ENCODE measurements at places on chromosomes 1 and 21. TPM values are rescaled to one million over a fixed set of nuclear protein-coding genes. Genes with fewer than 3 reads are reported as not detected.

GRCh38 chr1:10799726-10800125, 3.3 kb upstream of the CASZ1 start:
- DNase-seq = no peak

DNA sequence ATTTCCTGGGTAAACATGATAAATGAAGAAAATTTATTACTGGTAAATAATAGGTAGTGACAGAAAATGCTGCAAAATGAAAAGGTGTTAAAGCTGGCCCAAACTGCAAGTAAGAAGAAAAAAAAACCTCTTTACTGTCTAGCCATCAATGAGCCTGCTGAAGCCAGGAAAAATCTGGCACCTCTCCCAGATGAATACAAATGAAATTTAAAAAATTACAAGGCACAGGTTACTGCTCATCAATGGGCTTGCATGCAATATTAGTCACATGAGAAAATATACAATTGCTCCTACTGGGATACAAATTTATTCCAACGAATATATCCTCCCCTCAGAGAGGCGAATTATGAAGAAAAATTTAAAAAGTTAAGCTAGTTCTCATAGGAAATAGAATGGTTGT, 1422.5 kb downstream of the KCNT2 start:
- no peak for DNase-seq

- DNase-seq = no peak
Observed at GRCh38 chr1:26163684-26164035, 4.8 kb downstream of the FAM110D start.

DNA sequence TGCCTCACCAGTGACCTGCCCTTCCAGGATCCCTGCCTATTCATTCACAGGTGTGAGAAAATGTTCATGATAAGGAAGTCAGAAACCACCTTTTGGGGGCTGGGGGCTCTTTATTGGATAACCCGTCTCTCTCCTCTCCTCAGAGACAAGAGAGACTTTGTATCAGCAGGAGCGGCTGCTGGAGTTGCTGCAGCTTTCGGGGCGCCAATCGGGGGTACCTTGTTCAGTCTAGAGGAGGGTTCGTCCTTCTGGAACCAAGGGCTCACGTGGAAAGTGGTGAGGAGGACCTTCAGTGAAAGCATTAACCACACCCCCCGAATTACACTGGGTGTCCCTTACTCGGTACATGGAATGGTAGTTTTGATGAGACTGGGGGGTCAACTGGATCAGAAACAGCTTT, 20.6 kb downstream of the NPPA start:
- DNase-seq = no peak

DNA sequence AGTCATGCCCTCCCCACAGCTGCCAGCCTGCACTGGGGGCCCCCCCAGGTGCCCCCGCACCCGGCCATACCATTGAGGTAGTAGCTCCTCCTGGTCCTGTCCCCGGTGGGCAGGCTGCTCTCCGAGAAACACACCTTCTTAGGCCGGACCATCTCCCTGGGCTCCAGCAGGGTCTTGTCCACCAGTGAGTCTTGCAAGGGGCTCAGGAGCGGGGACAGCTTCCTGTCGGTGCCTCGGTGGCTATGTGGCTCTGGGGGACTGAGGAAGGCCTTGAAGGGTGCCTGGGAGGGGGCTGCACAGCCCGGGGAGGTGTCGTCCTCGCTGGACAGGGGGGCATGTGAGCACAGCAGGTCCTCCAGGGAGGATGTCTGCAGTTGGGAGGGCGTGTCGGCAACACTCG, 12.9 kb upstream of the FTCD start:
- DNase-seq = peak; percentile 0

GRCh38 chr1:170460414-170461155, 71.4 kb upstream of the GORAB start:
- no peak for DNase-seq

DNA sequence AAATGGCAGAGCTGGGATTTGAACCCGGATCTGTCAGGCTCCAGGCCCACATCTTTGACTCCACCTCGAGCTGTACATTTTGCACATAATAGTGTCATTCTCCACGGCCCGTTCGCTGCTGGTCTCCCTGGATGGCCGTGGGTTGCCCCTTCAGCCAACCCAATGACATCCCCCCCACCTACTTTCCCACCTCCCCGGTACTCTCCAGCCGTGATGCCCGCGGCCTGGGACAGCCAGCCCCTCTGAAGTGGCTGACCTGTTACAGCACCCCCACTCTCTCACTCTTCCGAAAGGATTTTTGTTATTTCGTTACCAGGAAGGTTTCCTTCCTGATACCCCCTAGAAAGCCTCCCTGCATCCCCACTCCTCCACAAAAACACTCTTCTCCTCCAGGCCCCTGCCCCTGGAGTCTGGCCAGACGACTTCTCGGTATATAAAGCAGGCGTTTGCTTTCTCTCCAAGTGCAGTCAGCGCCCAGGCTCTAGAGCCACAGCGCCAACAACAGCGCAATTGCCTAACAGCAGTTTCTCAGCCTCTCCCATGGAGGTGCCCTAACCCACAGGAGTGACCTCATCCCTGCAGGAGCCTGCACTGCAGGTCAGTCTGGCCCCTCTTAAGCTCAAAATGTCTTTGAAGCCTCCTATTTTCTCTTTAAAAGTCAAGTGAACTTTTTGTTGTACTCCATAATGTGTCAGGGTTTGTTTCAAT, 14.5 kb upstream of the GJB5 start:
- peak; percentile 60 for DNase-seq

GRCh38 chr1:53959664-53960250, 13.6 kb downstream of the LRRC42 start:
- DNase-seq = no peak

GRCh38 chr1:151340870-151341754, 5.9 kb downstream of the RFX5 start:
- DNase-seq = no peak

DNA sequence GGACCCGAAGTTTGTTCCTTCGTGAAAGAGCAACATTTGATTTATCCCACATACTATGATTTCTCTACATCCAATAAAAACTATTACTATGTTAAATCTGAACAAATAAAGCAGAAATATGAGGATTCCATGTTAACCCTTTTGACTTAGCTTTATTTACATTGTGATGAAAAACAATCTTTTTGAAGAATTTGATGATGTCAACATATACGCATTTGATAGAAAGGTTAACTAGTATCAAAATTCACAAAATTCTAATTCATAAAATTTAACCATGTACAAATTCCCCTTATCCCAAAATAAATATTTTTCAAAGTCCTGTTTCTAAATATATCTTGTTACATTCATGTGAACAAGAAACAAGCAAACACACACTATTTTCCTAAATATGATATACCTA, 74.2 kb downstream of the TRIM33 start:
- DNase-seq = no peak

DNA sequence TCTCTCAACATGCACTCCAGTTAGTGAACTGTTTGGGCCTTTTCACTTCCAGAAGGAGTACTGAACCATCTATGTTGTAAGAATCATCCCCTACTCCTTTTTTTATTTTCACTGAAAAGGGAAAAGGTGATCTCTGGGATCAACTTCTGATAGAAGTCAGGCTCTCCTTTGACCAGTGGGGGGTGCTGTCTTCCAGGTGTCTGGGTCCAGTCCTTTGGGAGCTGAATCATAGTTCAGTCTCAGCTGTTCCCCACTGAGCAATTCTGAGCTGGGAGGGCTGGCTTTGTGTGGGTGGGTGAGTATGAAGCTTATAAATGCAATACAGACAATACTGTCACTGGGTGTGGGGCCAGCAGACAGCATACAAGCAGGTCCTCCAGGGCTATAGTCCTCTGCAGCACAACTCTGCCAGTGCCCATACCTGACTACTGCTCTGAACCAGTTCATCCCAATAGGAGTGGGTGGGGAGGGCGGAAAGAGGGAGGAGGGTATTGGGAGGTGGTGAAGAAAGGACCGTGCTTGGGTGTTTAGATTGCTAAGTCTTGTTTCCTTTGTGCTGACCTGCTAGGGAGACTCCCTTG, 12.5 kb upstream of the SARS1 start:
- DNase-seq = peak; percentile 34

DNA sequence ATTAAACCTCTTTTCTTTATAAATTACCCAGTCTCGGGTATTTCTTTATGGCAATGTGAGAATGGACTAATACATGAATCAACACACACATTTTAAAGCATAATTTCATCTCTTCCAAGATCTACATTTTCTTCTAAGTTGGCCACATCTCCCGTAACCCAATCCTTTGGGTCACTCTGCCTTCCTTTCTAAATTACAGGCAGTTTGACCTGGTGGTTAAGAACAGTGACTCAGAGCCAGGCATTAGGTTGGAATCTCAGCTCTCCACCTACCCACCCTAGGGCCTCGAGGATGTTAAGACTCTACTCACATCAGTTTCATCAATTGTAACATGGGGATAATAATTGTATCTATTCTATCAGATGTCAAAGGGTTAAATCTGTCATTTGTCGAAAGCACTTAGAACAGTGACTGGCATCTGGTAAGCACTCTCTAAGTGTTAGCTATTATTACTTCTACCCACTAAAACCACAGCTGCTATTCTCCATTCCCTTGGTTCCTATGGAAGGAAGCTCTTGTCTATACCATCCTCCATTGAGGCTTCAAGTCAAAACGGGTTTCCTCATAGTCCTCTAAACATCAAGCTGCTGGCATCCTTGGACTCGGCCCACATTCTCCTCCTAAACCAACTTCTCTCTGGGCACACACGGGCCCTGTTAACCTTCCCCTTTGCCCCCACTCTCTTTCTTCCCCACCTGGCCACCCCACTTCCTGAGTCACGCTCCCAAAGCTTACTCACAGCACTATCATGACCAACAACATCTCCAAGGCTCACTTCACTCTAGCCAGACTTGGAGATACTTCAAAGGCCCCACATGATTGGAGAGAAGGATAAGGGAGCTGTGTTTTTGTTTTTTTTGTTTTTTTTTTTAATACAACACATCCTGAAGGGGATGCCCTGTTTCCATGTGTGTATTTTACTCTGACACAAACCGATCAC, 116.9 kb downstream of the TGFBR3 start:
- no peak for DNase-seq

GRCh38 chr21:42121794-42122193, 50.7 kb downstream of the UMODL1 start:
- peak; percentile 32 for DNase-seq

- no peak for DNase-seq
Observed at GRCh38 chr1:199982606-199983005, 44.9 kb upstream of the NR5A2 start.

DNA sequence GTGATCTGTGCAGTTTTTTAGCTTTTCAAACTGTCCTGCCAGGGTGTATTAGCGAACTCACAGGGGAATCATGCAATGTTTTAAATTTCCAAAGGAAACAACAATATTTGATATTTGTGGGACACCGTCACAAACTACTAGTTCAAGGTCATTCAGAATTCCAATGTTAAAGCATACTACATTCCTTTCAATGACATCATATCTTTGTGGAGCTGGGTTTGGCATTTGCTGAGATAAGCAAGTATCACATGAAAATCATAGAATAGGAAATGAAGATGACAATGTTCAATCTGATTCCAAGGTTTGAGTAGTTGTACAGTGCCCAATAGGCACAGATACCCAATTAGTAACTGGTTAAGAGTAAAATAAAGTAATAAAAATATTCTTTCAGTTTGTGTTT, 35.6 kb downstream of the NUF2 start:
- DNase-seq = no peak

DNA sequence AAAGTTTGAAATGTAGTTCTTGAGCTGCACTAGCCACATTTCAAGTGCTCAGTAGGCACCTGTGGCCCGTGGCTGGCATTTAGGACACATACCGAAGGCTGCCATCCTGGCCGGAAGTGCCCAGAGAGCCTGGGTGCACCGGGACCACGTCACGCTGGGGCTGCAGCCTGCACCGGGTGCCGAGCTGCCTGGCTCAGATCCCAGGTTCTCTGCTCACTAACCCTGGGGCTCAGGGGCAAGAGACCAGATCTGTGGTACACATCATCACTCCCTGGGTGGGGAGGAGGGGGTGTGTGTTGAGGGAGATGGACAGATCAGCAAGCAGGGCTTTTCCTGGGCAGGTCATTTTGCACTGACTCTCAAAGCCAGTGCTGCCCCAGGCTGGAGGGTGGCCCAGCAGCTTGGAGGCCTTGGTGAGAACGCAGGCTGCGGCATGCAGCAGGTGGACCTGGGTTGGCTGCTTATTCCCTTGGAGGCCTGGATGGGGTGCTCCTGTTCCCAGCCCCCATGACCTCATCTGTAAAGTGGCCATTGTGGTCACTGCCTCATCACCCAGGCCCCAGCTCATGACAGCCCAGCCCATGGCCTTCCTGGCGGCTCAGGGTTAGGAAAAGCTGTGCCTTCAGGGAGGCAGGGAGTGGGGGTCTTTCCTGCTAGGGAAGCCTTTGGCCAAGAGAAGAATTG, 23.6 kb downstream of the TMEM201 start:
- DNase-seq = peak; percentile 1

Gene TPR
- total RNA-seq = 124 TPM

Gene OR2T33
- not detected for total RNA-seq

Gene TMEM201
- total RNA-seq = 6.4 TPM

Gene TTC22
- total RNA-seq = 65.2 TPM

Gene LRRC7
- total RNA-seq = 22.4 TPM

Gene THEM5
- total RNA-seq = not detected

Gene NHLH2
- not detected for total RNA-seq
